Thoracic aorta endothelial cell (primary cell): ENCODE measurements at places on chromosomes 12 and 14. TPM values are rescaled to one million over a fixed set of nuclear protein-coding genes. Genes with fewer than 3 reads are reported as not detected.

Gene CGRRF1
- 13.8 and 16.7 TPM in 2 replicates for total RNA-seq

Gene TAS2R46
- total RNA-seq: 6.3 and 9.4 TPM in 2 replicates

Gene POTEG
- not detected in 2 replicates for total RNA-seq

Gene AREL1
- 44.9 and 48.0 TPM in 2 replicates for total RNA-seq

Gene KRT82
- total RNA-seq: not detected in 2 replicates

Gene NFYB
- 23.6 and 28.5 TPM in 2 replicates for total RNA-seq

Gene AKAP3
- 0.72 and 0.80 TPM in 2 replicates for total RNA-seq

Gene DDX54
- 68.1 and 72.2 TPM in 2 replicates for total RNA-seq

Gene KLRK1
- not detected in 2 replicates for total RNA-seq
